ENCODE measurements at places on chromosomes 7 and 10.

DNA sequence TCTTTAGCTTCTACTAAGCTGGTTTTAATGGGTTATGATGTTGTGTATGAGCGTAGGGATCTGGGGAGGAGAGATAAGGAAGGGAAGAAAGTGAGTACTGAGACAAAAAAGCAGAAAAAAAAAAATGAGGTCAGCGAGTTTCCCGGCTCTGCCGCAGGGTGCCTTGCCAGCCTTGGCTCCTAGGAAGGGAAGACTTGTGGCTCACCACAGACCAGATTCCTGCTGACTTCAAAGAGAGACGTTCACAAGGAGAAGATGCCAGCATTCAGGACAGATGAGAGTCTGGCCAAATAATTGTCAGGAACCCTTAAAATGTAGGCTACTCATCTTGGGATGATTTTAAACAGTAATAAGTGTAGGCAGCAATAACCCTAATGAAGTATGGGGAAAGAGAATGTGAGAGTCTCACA, 11.4 kb upstream of the FAS start:
- DNase-seq: peak; percentile 84

DNA sequence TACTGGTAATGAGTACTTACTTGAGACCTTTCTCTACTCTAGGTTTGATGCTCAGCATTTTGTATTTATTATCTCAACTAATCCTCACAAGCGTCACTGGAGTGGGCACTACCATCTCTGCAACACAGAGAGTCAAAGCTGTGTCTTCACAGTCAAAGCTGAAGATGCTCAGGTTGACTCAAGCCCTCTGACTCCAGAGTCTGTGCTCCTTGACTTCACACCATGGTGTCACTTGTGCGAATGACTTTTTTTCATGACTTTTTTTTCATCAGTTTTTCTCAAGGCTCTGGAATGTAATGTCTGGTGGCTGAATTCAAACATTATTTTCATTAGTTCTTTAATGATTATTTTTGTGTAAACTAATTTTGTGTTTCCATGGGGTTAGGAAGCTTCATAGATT, 30.4 kb upstream of the TARP start:
- no peak for DNase-seq

DNA sequence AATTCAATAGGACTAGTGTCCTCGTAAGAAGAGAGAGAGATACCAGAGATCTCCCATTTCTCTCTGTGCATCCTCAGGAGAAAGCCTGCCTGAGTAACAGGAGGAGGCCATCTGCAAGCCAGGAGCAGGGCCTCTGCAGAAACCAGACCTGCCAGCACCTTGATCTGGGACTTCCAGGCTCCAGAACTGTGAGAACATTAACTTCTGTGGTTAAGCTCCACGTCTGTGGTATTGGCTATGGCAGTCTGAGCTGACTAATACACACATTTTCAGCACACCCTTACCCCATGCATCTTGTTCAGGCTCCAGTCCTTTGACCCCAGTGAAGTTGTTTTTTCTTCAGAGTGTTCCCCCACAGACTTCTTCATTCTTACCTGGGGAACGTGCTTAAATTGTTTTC, 3.1 kb upstream of the CRTAC1 start:
- no peak for DNase-seq

- no peak for DNase-seq
These were observed 68.1 kb downstream of the MTERF1 start for GRCh38 chr7:91812388-91812787.

DNA sequence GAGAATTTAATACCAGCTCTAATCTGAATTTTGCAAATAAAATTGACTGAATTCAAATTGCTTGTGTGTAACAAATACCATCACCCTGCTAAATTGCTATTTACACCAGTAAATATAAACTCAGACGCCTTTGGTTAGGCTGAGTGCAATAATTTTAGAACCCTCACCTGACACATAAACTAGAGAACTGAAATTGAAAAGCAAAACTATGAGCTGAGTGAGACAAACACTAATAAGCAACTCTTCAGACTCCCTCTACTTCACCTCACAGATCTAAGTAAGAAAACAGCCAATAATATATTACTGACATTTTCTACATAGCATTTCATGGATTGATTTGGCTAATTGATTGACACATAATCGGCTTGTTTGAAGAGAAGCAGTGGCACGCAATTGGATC, 621.2 kb downstream of the REEP3 start:
- DNase-seq: no peak

GRCh38 chr10:62638062-62638477, 166.4 kb upstream of the ADO start:
- peak; percentile 22 for DNase-seq

DNA sequence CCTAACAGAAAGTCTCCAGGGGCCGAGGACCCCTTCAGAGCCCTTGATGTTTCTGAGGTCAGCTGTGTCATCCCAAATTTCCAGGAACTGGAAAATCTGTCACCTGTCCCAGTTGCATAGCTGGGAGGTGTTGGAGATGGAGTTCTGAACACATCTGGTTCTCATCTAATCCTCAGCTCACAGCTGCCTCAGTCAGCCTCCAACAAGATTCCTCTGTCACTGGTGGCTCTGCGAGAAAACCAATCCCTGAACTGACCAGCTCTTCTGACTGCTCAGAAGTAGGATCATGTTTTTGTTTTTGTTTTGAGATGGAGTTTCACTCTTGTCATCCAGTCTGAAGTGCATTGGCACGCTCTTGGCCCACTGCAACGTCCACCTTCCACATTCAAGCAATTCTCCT, 37.6 kb upstream of the MYL10 start:
- no peak for DNase-seq

GRCh38 chr7:140518370-140519006, 39.2 kb upstream of the MKRN1 start:
- no peak for DNase-seq

- no peak for DNase-seq
These were observed 328.3 kb upstream of the TEX47 start for GRCh38 chr7:89123871-89124270.

- DNase-seq: no peak
These were observed 84.1 kb upstream of the PRR15 start for GRCh38 chr7:29479301-29480200.

DNA sequence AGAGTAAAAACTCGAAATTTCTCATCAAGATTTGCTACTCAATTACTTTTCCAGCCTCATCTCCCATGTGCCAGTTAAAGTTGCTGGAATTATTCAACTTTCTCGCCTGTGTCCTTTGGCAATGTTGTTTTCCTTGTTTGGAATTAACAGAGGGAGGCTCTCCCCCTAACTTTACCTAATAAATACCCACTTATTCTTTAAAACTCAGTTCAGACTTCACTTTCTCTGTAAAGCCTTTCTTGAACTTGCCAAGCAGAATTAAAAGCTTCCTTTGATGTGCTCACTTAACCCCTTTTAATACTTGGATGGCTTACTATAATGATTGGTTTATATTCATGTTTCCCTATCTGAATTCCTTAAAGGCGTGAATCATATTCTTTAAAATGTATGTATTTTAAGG, 104.1 kb downstream of the MKLN1 start:
- no peak for DNase-seq

DNA sequence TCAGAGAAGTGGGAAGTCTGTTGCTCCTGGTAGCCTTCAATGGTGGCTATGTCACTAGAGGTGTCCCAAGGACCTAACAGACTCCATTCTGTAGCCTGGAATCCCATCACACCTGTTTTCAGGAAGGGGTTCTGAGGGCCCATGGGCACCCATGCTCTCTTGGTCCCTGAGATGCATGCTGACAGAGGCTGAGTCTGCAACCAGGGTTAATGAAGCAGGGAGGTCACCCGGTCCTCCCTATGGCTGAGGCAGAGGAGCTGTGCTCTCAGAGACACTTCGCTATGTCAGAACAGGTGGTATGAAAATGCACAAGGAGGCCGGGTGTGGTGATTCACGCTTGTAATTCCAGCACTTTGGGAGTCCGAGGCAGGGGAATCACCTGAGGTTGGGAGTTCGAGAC, 452.1 kb downstream of the TCERG1L start:
- no peak for DNase-seq

DNA sequence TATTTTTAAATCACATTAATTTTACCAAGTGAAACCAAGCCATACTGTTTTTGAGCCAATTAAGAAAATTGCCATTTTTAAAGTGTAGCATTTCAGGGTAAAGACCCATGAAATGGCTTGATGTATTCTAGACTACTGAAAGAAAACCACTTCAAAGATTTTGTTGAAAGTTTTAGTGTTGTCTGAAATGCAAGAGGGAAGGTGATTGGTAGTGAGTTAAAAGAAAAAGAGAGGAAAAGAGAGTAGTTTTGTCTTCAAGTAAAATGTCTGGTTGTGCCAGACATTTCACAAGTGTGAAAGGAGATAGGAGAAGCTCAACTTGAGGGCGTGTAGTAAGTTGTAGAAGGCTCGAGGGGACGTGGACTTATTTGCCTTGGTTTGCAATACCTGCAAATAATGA, 41.6 kb downstream of the CALML5 start:
- DNase-seq: no peak

DNA sequence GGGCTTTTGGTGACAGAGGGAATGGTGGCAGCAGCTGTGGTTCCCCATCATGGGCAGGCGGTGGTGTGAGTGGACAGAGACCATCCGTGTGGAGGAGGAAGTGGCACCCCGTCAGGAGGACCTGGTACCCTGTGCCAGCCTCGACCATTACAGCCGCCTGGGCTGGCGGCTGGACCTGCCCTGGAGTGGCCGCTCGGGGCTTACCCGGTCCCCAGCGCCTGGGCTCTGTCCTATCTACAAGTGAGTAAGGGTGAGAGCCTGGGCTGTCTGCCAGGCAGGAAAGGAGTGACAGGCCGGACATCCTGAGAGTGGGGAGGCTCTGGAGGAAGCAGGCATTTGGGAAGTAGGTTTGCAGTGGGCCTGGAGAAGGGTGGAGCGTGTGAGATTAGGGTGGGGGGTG, 2.9 kb upstream of the ZNF467 start:
- DNase-seq: peak; percentile 53

DNA sequence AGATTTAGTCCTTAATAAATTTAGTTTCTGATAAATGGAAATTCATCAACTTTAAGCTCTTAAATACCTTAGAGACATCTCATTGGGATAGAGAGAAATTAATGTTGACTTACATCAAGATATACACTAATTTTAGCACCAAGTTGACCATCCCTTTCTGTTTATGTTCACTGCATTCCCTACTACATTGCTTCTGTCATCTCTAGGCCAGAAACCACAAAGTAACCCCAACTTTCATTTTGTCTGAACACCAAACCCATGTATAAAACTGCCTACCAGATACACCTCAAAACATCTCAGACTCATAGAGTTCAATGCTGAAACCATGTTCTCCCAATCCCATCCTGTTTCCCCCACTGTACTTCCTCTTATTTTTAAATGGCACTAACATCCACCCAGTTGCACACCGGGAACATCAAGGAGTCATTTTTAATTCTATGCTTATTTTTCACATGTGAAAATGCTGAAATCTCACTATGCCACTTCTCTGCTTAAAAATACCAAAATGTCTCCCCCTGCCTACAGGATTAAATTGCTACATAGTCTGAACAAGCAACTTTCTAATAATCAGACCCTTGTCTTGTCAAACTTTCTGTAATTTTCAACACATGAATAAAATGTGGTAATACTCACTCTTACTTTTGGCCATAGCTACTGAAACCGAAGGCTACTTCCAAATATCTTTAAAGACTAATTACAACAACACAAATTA, 201.6 kb downstream of the SEMA3D start:
- DNase-seq: no peak

DNA sequence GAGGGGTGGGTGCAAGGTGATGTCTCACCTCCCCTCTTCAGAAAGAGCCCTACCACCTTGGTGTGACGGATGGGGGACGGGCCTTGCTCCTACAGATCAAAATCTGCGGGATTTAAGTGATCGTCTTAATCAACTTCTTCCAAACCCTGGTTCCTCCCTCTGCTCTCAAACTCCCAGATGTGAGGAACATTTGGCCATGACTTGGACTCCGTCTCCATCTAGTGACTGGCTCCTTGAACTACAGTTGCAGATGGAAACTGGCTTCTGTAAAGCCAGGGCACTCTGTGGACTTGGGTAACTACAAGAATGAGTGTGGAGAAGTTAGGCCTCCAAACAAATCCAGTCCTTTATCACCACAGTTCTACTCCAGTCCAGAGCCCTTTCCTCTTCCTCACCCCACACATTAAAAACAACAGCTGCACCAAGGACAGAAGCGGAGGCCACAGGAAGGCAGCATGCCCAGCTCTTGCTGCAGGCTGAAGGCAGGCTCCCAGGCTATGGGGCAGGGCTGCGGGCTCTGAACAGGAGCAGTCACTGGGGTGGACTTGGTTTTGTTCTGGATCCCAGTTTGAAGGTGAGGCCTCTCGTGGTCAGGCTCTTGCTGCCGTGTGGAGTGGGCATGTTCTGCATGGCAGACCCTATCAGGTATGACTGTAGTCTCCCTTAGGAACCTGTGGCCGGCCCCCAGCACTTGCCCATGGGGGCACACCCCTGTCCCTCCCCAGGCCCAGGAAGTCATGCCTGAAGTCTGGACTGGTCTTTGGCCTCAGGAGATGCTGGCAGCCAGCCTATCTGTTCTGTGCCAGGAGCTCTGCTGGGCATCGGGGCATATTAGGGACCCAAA, 79.4 kb downstream of the VWC2 start:
- DNase-seq: peak; percentile 15

DNA sequence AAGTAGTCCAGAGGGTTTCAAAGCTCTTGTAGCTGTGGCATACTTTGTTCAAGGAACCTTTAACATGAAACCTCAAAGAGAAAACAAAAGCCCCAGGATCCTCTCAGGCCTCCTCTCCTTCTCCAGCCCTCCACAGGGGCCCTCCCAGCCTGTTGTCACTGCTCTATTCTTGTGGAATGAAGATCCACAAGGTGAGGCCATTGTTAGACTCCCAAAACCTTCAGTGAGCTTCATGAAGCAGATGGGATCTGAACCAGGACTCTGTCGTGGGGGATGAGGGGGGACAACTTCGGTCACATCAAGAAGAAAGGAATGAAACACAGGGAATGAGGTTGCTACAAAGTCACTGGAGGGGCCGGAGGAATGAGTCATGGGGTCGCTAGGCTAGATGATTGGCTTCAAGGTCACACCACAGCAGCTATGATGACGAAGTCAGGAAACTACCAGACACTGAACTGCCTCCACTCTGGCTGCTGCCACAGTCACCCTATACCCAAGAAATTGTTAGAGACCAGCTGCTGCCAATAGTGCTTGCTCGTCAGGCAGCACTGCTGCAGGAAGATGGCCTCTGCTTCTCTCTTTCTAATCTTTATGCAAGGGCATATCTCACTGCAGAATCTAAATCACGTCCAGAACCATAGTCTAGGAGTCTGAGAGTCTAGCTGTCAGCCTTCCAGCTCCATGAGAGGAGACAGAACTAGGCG, 208.8 kb downstream of the HIBADH start:
- DNase-seq: peak; percentile 88

- DNase-seq: peak; percentile 65
These were observed 27.0 kb downstream of the LMOD2 start for GRCh38 chr7:123682690-123683089.

DNA sequence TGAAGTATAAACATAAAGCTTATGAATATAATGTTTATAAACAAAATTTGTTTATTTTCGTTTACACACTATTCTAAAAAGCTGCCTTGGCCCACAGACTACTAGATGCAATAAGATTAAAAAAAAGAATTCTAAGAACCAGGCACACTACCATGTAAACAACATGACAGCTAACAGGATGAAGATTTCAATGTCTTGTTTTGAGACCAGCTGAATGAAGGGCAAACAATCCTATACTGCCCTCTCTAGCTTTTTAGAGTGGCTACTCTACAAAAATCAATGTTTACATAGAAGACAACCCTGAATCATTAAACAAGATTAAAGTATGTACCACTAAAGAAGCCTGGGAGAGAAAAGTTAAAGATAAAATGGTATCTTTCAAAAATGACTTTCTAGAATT, 38.6 kb downstream of the SLC25A40 start:
- DNase-seq: no peak

GRCh38 chr7:36741866-36742265, 17.6 kb upstream of the AOAH start:
- no peak for DNase-seq

- no peak for DNase-seq
These were observed 137.5 kb downstream of the GNAT3 start for GRCh38 chr7:80374321-80374720.
